ENCODE measurements at places on chromosomes 2 and 18.

DNA sequence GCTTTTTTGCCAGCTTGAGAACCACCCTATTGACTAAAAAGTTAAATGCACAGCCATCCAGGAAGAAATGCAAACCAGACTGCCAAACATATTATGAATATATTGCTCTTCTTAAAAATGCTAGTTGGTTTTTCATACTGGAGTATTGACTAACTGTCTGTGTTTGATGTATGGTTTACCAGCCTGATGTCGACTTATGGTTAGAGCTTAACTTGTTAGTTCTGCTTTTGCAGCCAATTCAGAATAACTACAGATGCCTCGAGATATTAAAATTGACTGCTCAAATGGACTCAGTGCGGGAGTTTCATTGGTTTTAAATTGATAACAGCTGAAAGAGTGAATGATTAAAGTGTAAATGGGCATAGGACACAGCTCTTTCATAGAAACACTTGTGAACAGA, 369.8 kb downstream of the ARHGAP15 start:
- DNase-seq = no peak

- DNase-seq = no peak
Observed at GRCh38 chr2:61100801-61101200, 35.1 kb downstream of the SANBR start.

- no peak for DNase-seq
Observed at GRCh38 chr2:231708773-231709635, 679 bp downstream of the PTMA start.

GRCh38 chr2:217291259-217291658, 431.4 kb upstream of the TNP1 start:
- DNase-seq = no peak

GRCh38 chr2:197360744-197361156, 50.2 kb upstream of the ANKRD44 start:
- no peak for DNase-seq

GRCh38 chr18:51361130-51361860, 163.8 kb upstream of the MEX3C start:
- no peak for DNase-seq

- no peak for DNase-seq
Observed at GRCh38 chr2:8264981-8265380, 416.9 kb upstream of the ID2 start.

- no peak for DNase-seq
Observed at GRCh38 chr2:130785466-130786055, 30.2 kb downstream of the AMER3 start.

GRCh38 chr18:72407048-72407447, 137.1 kb downstream of the CBLN2 start:
- DNase-seq = no peak

DNA sequence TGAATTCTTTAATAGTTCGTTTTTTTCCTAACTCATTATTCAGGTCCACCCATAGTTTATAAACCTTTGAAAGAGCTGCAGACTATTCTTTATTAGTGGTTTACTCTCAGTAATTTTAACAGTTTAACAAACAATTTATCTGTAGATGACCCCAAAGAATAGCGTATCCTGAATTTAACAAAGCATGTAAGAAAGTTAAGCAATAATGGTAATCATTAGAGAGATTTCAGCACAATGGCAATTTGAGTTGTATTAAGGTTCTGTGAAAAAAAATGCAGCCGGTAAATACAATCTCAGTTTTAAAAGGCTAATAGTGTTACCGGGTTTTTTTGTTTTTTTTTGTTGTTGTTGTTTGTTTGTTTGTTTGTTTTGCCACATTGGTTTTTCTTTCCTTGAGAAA, 40.3 kb downstream of the RBM45 start:
- DNase-seq = no peak

DNA sequence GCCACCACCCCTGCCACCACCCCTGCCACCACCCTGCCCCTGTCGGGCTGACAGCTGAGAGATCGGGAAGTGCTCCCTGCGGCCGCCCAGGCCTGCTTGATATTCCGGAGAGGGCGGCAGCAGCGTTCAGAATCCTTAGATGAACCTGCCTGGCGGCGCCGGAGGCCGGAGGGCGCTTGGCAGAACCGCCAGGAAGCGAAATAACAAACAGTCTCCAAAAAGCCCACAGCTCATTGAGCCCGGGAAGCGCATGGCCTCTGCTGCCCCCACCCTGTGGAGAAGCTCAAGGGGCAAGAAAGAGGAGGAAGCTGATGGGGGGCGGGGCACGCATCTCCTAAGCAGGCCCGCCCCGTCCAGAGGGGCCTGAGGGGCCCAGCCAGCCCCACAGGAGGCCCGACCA, 92.2 kb upstream of the MBOAT2 start:
- no peak for DNase-seq

DNA sequence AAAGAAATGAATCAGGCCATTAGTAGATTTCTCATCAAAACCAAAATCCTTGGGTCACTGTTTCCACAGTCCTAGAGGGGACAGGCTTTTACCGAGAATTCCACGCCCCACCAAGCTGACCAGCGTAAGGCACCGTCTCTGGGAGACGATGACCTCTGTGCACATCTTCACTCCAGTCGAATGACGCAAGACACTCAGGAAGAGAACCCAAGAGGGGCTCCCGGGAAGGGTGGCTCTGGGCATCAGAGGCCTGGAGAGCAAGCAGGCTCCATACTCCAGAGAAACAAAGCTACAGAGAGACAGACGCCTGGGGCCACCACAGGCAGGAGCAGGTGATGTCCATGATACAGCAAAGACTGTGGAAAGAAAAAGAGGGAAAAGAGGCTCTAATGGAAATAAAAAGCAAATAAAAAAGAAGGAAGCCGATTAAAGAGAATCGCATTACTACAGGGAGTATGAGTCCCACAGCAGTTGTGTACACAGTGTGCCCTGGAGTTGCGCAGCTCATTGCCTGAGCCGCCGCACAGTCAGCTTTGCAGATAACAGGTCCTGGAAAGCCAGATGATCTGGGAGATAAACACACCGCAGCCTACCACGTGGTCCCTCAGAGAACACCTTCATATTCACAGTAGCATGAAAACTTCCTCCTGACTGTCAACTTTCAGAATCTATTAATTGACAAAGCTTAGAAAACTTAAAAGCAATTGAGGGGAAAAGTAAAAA, 572.7 kb upstream of the SALL3 start:
- no peak for DNase-seq

DNA sequence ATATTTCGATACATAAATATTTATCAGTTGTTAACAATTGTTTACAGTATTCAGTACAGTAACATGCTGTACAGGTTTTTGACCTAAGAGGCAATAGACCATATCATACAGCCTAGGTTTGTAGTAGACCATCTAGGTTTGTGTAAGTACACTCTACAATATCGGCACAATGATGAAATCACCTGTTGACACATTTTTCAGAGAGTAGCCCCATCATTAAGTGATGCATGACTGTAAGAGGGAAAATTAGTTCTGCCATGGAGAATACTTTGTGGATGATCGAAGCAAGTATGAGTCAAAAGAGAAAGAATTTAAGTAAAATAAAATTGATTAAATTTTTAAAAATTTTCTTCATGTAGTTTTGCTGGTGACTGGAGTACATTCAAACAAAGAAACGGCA, 32.6 kb downstream of the VIT start:
- no peak for DNase-seq

DNA sequence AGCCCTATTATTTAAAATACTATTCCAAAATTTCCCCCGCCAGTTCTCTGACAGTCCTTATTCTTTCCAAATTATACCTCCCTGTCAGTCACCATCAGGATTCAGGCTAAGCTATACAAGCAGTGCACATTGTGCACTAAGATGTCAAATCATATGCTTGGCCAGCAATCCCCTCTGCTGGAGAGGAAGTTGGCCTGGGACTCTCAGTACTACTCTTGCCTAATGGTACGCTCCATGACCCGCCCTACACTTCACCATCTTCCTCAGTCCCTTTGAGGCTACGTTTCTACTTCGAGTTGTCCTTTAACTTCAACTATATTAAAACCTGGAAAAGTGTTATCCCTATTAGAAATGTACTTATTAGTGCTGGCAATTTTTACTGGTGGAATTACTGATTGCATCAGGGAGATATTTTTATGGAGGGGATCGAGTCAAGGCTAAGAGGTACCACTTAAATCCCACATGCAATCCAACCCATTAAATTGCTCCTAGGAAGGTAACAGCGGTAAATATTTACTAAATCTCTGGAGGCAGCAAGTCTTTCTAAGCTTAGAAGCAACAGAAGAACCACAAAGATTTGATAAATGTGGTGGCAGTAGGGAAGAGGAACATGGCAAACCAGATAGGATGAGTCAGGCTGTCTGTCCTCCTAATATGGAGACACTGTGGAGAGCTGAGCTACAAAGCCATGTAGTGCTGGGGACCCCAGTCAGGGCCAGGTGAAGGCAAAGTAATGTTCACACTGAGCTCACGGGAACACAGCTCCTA, 2.7 kb downstream of the USP40 start:
- no peak for DNase-seq

DNA sequence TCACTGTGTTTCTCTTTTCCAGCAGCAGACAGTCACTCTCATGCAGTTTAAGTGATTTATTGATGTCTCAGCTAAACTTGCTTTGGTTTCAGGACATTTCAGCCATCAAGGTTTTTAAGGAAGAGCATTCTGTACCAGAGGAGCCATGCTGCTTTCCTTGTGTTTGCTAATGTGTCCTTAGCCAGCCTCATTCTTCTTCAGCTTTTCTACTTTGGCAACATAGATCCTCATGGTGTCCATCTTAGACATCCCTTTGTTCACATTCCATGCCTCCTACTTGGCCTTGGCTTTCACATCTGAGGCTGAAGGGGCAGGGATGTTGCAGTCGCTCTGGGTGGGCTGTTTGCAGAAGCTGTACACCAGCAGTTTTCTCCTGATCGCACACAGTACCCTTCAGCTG, 68.2 kb downstream of the OTX1 start:
- DNase-seq = no peak

GRCh38 chr2:54708584-54709335, 14.7 kb upstream of the EML6 start:
- no peak for DNase-seq

- no peak for DNase-seq
Observed at GRCh38 chr2:225011585-225011984, 30.7 kb downstream of the DOCK10 start.

GRCh38 chr2:158953926-158954763, 14.3 kb upstream of the TANC1 start:
- DNase-seq = no peak

GRCh38 chr18:23585007-23585871, 1.1 kb downstream of the NPC1 start:
- DNase-seq = no peak

- DNase-seq = no peak
Observed at GRCh38 chr2:196718419-196719109, 79.0 kb downstream of the CCDC150 start.

- DNase-seq = no peak
Observed at GRCh38 chr18:59202258-59202820, 17.6 kb upstream of the GRP start.
